ENCODE measurements at places on chromosomes 5 and 9. TPM values are rescaled to one million over a fixed set of nuclear protein-coding genes. Genes with fewer than 3 reads are reported as not detected.

- no peak for DNase-seq
Measured at GRCh38 chr5:65229841-65230240, 251.9 kb downstream of the ADAMTS6 start.

The FASTKD3 gene
- 12.0 TPM for total RNA-seq

DNA sequence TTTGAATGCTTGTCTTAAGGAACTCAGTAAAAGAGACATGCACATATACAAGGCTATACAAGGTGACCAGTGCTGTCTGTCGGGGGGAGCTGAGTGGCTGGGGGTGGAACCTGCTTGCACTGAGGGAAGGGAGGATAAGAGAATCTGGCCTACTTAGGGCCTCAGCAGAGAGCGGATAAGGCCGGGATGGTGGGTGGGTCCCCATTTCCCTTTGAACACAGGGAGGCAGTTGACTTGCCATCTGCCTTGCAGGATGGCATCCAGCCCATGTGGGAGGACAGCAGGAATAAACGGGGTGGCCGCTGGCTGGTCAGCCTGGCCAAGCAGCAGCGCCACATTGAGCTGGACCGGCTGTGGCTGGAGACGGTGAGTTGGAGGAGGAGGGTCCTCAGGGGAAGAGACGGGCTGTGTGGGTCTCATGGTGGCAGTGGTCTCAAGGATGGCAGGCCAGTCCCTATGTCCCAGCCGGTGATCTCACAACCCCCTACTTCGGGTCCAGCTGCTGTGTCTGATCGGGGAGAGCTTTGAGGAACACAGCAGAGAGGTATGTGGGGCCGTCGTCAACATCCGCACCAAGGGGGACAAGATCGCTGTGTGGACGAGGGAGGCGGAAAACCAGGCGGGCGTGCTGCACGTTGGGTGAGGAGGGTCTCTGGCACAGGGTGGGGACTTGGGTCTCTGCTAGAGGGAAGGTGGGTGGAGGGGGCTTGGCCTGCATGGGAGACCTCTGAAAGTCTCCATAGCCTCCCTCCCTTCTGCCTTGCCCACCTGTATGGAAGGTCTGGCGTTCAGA, 2.2 kb upstream of the TSPAN17 start:
- DNase-seq = no peak

DNA sequence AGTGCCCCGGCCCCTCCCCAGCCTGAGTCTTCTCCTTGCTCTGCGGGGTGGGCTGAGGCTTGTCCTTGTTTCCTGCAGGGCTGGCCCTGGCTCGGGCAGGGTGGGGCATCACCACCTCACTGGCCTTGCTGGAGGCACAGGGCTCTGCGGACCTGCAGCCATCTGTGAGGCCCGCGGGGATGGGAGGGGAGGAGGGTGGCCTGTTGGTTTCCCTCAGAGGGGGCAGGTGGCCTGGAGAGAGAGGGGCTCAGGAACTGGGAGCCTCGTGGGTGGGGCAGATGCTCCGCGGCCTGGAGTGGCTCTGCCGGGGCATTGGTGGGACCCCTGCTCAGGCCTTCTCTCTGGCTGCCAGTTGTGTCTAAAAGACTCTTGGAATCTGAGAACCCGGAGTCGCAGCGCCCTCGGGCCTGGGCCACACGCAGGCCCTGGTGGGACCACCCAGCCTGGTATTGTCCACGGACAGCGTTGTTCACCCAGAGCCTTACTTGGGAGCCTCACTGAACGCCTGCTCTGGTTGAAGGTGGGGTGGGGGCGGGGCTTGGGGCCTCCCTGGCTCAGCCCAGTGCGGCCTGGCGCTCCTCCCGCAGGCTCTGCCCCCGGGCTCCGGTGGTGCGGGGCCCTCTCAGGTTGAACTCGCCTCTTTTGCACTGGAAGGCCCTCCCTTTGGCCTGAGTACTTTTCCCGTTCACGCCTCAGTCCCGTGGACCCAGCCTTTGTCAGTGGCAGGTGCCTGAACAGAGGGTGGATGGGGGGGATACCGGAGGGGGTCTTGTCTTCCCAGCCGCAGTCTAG, 111.3 kb downstream of the RXRA start:
- DNase-seq = peak; percentile 81

The PCDHA3 gene
- total RNA-seq = 1.5 TPM

The SGCD gene
- 9.7 TPM for total RNA-seq

DNA sequence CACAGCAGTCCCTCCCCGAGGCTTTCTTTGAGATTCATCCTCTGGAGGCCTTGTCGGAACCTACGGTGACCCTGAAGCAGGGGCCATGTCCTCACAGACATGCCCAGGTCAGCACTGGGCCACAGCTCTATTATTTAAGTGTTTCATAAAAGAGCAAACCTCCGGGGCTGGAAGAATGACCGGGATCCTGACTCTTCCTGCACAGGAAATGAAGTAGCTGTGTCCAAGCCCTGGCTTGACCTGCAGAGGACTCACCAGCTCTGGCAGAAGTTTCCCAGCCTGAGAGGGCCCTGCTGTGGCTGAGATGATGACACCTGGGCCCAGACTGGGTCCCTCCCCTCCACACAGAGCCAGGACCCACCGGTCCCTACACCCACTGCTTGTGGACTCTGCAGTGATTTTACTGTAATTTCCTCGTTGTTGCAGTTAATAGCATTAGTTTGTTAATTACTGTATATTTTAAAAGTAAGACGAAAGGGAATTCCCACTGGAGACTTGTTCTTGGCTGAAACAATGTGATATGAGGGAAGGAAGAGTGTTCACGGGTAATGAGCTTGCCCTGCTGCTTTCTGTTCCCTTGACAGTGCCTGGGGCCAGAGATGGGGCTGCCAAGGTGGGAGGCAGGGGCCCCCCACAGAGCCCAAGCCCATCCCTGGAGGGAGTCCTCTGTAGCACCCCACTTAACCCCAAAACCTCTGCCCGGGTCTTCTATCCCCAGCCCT, 72.2 kb downstream of the PCDH1 start:
- no peak for DNase-seq

- no peak for DNase-seq
Measured at GRCh38 chr9:129390541-129390940, 212.5 kb upstream of the IER5L start.

DNA sequence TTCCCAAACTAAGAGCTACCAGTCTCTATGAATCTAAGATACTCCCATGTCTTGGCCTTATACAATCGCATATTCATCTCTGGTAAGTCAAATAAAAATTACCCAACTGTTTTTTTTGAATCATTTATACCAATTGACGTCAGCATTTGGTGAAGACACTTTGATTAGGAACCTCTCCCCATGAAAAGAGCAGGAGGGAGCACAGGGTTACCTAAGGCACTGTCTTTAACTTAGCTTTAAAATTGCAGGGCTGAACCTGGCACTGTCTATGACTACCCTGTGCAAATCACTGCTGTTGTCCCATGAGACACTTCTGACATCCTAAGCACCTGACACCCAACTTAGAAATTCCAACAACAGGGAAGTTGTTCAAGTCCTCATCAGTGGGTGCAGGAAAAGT, 586.4 kb downstream of the MAT2B start:
- no peak for DNase-seq

DNA sequence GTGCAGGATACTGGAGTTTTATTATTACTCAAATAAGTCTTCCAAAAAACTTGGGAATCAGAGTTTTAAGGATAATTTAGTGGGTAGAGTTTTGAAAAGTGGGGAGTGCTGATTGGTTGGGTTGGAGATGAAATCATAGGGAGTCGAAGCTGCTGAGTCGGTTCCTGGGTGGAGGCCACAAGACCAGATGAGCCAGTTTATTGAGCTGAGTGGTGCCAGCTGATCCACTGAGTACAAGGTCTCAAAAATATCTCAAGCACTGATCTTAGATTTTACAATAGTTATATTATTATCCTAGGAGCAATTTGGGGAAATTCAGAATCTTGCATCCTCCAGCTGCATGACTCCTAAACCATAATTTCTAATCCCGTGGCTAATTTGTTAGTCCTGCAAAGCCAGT, 804.9 kb upstream of the SEMA6A start:
- no peak for DNase-seq

The IL5 gene
- total RNA-seq = not detected

DNA sequence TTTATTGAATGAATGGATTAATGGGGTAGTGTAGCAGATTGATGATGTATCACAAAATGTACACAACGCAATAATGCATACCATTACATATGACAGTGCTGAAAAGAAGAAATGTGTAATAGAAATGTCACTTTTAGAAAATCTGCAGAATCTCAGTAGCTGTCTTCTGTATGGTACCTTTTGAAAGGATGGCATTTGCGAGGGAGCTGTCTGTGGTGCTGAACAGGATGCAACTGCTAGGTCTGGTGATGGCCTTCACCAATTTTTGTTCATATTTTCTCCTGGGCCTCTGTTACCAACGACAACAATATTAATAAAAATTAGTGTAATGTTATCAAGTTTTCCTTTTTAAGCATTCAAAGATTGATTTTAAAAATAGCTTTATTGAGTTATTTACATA, 36.2 kb upstream of the OTULIN start:
- peak; percentile 14 for DNase-seq

- no peak for DNase-seq
Measured at GRCh38 chr5:174173766-174174165, 128.3 kb downstream of the NSG2 start.

The CDH6 gene
- total RNA-seq = 3.0 TPM

The SERF1B gene
- total RNA-seq = 23.5 TPM

The ZBED3 gene
- total RNA-seq = 30.2 TPM

DNA sequence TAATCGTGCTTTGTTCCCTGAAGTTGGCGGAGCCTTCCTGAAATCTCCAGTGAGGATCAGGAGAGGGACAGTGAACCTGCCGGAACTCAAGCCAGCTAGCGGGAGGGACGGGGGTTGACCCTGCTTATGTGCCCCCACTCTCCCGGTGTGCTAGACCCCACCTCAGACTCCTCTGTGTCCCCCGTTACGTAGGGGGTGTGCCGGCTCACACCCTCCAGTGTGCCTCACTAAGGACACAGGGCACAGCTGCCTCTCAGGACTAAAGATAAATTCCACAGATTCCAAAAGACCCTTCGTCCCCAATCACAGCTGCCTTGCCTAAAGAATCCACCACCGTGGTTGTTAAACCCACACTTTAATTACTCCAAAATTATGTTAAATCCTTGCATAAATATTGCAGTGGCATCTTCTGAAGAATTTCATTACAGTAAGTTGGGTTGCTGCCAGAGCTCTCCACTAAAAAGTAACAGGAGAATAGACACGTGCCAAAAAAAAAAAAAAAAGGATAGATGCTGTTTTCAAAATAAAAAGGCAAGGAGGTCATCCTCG, 73.7 kb downstream of the GTF3C4 start:
- DNase-seq = no peak

DNA sequence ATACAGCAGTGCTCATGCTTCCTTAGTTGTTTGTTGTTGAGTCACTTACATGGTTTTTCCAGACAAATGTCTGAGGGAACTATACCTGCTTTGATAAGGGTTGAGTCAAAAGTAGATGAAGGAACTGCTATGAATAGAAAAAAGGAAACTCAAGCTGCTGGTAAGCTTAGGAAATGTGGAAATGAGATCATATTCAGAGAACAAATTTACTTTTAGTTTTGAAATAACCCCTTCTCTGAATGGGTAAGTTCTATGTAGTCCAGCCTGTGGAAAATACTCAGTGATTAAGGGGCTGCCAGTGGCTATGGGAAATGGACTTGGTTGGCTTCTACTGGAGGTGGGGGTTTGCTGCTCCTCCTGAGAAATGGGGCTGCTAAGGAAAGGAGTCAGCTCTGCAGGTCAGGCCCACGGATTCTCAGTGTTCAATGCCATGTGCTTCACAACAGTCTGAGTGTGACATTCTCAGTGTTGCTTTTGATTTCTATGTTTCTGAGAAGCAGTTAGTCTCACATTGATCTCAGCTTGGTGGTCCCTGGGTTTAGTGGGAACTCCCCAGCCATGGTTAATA, 47.7 kb upstream of the GLRX start:
- DNase-seq = no peak

DNA sequence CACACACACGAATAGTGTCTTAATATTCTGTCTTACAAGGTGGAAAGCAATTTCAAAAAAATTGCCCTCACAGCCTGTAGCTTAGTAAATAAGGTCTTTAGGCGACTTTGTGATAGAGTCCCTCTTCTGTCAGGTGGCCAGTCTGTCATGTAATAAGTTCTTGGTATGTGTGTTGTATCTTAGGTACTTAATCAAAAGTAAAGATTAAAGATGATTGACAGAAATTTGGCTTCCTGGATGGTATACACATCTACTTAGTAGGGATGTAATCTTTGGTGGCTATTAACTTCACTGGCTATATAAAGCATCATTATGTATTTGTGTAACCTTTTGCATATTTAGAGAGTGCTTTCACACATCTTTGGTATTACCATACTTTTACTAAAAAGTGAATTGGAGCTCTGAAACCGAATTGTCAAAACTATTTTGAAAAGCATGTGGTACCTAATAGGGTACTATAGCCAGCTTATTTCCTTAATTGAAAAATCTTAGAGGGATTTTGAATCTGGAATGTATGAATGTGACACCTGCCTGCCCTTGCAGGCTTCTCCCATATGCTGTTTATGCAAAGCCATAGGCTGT, 3.4 kb downstream of the G3BP1 start:
- DNase-seq = no peak

Data from thyroid gland (tissue), 4 donors.